ENCODE measurements at places on chromosomes 4 and X.

- DNase-seq: no peak
Observed at GRCh38 chr4:169229571-169230028, 41.2 kb downstream of the SH3RF1 start.

DNA sequence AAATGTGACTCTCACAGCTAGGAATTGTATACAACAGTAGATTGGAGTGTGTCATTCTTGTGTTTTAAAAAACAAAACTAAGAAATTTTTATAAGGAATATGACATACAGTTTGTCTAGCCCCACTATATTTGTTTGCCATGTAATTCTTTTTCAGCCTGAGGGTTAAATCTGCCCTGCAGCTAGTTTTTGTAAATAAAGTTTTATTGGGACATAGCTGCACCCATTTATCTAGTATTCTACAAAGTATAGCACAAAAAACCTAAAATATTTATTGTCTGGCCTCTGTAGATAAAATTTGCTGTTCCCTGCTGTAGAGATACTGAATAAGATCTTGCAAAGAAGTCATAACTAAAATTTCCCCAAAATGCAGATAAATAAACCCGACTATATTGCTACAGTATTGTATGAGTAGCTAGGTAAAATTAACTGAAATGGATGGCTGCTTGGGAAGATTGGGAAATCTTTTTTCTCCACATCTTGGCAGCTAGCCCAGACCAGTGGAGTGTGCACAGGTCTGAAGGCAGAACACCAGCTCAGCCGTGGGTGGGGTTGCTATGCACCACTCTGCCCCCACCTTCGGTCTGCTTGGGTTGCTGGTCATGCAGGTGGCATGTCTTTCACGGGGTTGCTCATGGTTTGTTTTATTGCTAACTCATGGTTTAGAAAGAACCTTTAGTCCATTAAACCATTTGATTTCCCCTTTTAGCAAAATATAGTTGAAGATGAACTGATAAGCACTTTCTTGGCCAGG is 127.9 kb downstream of the KLHL8 start:
- no peak for DNase-seq

GRCh38 chrX:45145492-45146215 is 55.0 kb downstream of the DIPK2B start:
- no peak for DNase-seq

GRCh38 chr4:18559492-18559891 is 537.9 kb upstream of the LCORL start:
- DNase-seq: no peak

DNA sequence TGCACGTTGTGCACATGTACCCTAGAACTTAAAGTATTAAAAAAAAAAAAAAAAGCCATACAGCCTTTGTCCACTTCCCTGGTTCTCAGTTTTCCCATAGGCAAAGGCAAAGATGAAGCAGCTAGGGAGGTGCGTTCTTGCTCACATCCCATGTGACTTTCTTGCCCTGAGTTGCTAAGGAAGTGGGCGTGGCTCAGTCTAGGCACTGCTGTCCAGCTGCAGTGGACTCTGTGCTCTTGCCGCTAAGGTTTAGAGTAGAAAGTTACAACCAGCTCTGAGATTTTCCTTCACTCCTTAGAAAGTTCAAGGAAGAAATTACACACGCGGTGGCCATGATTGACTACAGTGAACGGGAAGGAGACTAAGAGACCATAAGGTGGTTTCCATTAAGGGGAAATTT is 144.7 kb downstream of the NAA11 start:
- no peak for DNase-seq

GRCh38 chr4:177376024-177376423 is 66.2 kb downstream of the AGA start:
- DNase-seq: no peak

GRCh38 chr4:161350946-161351345 is 812.9 kb downstream of the FSTL5 start:
- DNase-seq: no peak

DNA sequence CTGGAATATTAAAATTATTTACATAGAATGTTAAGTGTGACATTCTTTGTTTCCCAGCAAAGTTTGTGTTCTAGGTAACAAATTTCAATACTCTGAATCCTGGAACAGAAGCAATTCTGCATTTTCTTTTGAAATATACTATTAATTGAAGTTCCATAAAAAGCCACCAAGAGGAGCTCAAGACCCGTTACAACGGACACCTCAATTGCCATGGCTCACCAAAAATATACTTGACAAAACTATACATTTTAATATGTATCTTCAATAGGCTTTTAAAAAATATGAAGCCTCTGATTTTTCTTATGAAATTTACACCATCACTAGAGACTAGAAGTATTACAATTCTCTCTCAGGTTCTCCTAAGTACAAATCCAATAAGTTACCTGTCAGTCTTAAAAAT is 111.4 kb downstream of the NYX start:
- no peak for DNase-seq

DNA sequence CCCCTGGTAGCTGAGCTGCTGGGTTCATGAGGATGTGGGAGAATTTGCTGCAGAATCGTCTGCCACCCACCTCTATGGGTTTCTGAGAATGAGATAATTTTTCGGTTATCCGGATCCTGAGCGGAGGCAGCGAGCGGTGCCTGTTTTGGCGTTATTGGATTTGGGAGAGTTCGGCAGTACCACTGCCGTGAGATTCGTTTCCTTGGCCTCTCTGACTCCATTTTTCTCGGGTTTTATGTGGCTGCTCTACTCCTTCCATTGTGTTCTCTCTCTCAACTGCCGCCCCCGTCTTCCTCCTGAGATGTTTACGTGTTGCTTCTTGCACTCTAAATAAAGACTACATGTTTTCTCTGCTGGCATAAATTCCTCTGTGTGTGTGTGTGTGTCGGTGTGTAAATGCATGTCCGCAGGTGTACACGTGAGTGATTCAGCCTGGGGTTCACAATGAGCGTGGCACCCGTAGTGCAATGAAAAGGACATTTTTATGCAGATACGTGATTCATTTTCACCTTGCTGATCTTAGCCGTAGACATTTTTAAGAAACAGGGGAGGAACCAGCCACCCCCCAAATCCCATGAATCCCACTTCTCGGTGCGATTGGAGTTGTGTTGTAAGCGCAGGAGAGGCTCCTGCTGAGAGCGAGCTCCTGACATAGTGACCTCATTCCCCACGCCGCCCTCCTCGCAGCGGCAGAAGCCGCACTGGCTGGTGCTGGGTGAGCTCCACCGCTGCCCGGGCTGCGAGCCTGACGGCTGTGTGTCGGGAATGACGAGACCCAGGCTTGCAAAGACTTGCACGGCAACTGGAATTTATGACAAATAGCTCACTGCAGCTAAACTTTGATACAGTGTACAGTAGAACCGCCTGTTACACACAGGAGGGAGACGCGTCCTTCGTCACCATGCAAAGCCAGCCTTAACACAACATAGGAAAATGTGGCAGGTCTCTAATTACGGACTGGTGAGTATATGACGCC is 82.2 kb downstream of the STOX2 start:
- DNase-seq: no peak

GRCh38 chr4:162715401-162715800 is 451.3 kb downstream of the NAF1 start:
- DNase-seq: no peak

- no peak for DNase-seq
Observed at GRCh38 chrX:51461053-51462044, 35.0 kb downstream of the NUDT11 start.

DNA sequence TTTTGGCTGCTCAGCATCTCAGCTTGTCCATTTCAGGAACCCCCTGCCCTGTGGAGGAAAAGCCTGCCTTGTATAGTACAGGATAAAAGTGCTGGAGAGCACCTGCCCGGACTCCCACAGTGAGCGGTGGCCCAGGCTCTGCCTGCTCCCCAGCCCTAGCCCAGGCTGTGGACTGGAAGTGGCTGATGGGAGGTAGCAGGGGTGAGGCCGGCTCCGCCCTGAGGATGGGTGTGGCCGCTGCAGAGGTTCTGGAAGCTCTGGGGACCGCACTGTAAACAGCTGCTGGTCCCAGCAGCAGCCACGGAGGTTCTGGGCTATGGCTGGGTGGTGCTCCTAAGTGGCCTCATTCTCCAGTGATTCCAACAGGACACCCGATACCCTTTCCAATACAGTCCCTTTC is 56.6 kb upstream of the HELT start:
- DNase-seq: no peak

GRCh38 chr4:6750286-6751221 is 32.0 kb upstream of the KIAA0232 start:
- no peak for DNase-seq

GRCh38 chr4:133096972-133097371 is 52.1 kb upstream of the PCDH10 start:
- DNase-seq: no peak

- no peak for DNase-seq
Observed at GRCh38 chr4:38068107-38068506, 107.9 kb downstream of the PTTG2 start.

DNA sequence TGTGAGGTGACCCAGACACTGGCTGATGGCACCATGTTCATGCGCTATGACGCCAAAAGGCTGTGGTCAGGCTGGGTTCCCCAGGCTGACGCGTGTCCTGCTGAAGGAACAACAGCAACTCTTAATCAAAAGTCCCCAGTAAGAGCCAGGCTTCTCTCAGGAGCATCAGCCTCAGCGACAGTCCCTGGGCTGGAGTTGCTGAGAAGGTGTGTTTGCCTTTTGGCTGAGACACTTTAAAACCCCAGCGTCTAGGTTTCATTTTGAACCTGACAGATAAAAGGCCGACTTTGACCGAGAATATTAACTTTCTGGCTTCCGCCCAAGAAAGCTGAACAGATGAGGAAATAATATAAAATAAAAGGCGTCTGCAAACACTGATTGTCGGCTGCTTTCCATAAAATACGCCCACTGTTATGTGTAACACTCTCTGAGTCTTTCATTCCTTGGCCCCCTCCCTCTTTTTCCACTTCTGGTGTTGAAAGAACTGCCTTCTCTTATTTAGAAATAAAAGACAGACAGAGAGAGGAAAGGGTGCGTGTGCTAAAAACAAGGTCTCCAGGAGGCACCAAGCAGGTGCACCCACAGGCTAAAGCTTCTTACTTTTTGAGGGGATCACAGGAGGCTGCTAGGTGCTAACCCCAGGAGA is 373.6 kb downstream of the MID1IP1 start:
- peak; percentile 36 for DNase-seq

DNA sequence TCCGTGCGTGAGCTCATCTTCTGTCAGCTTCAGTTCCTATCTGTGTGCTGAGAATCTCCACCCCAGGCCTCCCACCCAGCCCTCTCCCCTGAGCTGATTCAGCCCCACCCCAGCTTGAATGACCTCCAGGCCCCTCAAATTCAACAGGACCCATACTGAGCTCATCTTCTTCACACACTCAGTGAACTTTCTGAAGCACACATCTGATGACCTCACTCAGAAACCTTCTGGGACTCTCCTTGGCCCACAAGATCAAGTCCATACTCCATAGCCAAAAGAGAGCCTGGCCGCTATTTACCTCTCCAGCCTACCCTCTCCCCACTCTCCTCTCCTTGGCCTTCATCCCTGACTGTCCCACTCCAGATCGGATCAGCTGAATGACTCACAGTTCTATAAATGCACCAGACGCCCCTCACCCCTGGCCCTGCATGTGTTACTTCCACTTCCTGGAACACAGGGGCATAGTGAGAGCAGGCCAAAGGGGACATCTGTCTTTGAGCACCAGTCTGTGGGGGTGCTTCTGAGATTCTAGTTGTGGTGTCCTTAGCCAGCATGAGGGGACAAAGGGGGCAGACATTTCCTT is 62.5 kb downstream of the PJA1 start:
- DNase-seq: no peak
